ENCODE measurements at places on chromosomes 2 and 18.

DNA sequence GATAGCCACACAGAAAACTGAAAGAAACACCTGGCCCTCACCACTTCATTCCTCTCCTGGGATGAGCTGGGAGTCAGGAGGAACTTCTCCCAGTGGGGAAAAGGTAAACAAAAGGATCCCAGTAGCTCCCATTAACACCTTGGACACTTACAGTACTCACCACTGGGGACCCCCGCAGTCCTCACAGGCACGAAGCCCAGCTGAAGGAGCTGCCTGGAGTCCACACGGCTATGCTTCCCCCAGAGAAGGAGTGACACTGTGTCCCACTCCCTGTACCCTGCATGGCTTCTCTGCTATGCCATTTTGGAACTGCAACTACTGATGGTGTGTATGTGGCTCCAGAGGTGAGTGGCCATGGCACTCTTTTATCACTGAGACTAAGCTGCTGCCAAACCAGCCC lies 1565.1 kb downstream of the LRP1B start:
- DNase-seq: no peak

DNA sequence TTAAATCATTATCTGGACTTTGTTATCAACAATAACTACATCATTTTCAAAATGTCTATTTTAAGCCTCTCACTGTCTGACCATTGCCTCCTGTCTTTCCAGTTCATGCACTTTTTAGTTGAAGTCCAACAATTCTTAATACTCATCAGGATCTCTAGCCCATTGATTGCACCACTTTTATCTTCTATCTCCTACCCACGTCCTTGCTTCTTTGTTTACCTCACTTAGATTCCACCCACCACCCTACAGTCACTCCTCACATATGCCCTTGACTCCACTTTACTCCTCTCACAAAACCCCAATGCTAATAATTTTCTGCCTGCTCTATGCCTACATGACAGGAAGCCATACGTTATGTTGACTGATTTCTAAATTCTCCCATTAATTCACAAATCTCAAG lies 21.9 kb downstream of the TACR1 start:
- DNase-seq: no peak

GRCh38 chr18:32440518-32440917 lies 30.2 kb downstream of the GAREM1 start:
- DNase-seq: no peak

- DNase-seq: no peak
These were observed 148.8 kb downstream of the WDSUB1 start for GRCh38 chr2:159137511-159138241.

- DNase-seq: no peak
These were observed 2.4 kb upstream of the CTDP1 start for GRCh38 chr18:79677221-79677620.

DNA sequence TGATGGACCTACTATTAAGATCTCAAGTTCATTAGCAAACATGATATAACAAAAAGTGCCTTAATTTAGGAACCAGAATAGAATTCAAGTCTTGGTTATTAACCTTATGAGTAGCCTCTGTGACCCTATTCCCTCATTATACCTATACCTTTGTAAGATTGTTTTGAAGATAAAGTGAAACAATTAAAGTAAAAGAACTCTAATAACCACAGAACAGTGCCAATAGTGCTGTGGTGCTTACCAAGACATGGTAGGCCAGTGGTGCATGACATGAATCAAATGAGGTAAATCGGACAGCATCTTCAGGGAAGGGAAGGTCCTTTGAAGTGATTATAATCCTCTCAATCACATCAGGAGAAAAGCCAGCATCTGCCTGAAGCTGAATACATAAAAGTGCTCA lies 36.4 kb downstream of the METTL4 start:
- DNase-seq: no peak

DNA sequence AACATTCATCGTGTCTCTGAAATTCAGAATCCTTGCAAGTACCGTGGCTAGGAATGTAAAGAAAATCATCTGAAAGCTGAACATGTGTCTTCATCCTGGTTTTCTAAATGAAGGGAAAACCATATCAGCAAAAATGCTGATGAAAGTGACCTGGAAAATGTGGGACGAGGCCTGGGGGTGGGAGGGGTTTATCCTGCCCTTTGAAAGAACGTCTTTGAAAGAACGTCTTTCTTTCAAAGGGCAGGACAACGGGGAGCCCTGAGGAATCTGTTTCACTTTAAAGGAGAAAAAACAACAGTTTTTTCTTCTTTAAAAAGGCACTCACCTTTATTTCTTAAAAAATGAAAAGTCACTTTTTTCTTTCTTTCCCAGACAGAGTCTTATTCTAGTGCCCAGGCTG lies 185.2 kb downstream of the ALPK2 start:
- DNase-seq: no peak

- DNase-seq: peak; percentile 54
These were observed 920 bp downstream of the GULP1 start for GRCh38 chr2:188292348-188293239.

DNA sequence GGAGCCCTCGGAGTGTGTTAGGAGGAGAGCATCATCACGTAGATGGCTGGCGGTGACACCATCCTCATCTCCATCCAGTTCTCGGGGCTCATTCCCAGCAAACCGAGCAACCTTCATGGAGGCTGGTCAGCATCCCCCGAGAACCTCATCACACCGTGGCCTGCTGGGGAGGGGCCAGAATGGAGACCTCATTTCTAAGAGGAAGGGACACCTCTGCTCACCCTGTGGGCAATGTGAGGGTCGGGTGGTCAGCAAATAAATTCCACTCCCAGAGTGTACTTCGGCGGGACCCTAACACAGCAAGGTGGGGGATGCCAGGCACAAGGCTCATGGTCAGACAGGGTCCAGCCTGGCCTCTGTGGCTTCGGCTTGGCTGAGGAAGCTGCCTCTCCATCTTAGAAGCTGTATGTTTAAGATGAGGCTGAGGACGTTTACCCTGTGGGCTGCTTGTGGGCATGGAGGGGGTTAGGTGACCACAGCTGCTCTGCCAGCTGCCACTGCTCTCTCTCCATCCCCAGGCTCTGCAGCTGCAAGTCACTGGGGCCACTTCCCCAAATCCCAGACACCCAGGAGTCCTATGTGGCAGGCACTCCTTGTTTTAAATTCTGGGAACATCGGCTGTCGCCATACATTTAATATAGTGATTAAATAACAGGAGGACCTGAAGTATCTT lies 56.5 kb upstream of the PXDN start:
- DNase-seq: no peak

- no peak for DNase-seq
These were observed 105.4 kb downstream of the RTN4 start for GRCh38 chr2:54944724-54945326.

DNA sequence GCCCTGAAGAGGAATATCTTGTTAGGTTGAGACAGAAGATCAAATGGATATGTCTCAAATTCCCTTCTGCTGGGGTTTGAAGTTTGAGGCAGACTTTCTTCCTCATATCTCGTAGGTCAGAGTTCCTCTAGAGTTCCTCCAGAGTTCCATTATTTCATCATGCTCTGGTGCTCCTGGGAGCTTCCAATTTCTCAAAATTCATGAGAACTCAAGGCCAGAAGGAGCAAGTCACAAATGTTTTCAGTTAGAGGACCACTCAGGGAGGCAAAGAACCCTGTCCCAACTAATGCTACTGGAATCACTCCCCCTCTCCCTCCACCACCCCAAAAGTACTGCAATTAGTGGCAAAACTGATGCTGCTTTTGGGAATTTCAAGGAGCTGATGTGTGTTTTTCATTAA lies 115.7 kb upstream of the RBMS1 start:
- DNase-seq: no peak

- DNase-seq: no peak
These were observed 401.7 kb upstream of the CELF4 start for GRCh38 chr18:37967261-37967660.

- DNase-seq: no peak
These were observed 54.1 kb downstream of the CDC42EP3 start for GRCh38 chr2:37617119-37617892.

- no peak for DNase-seq
These were observed 36.0 kb upstream of the GALNT5 start for GRCh38 chr2:157221394-157221988.

DNA sequence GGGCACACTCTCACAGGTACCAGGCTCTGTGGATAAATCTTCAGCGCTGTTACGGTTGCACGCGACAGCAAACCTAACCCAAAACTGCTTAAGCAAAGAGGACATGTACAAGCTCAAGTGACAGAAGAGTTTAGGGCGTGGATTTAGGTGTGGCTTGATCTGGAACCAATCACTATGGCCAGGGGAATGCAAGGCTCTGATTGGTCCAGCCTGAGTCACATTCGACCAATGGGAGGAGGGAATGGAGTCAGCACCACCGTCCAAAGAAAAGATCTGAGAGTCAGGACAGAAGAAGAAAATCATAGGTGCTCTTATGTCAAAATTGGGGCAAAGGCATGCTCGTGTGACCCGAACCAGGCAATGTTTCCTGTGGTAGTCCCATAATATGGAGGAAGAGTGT lies 139.0 kb downstream of the TRIM43 start:
- no peak for DNase-seq

- DNase-seq: no peak
These were observed 40.8 kb downstream of the RNF152 start for GRCh38 chr18:61851940-61852451.

GRCh38 chr2:37849911-37850310 lies 75.2 kb upstream of the RMDN2 start:
- DNase-seq: no peak

DNA sequence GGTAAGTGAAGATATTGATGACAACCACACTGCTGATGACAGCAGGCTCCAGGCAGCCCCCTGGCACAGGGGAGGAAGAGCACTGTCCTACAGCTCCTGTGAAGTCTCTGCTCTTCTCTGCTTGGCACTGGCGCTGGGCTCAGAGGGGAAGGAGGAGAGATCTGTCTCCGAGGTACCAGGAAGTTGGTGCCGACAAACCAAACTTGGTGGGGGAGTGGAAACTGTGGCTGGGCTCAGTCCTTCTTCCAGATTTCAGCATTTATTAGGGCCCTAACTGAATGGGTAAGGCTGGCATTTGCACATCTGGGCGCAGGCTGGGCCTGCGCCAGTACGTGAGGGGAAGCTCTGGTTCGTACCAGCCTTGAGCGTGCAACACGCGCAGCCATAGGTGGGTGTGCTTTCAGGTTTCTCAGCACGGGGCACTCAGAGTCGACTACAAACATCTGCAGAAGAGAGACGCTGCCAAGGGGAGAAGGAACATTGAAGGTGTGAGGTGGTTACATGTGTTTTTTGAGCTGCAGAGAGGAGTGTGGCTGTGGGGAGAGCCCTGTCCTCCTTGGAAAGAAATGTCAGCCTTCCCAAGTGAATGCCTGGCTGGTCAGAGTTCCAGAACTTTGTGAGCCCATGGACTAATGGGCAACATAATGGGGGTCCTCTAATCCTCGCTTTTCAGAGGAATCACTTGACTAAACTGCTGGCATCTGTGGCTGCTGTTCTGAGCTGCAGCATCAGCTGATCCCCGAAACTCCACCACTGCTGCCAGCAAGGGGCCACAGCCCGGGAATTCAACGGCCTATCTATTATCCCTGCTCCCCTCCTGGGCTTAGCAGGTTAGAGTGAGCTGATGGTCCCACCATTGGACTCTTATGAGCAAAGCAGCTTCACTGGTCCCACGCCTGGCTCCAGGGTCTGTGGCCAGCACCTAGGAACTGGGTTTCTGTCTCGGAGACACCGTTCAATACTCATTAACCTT lies 55.2 kb upstream of the SEMA4C start:
- DNase-seq: peak; percentile 55

GRCh38 chr2:71250935-71251334 lies 24.0 kb upstream of the PAIP2B start:
- DNase-seq: peak; percentile 35

- DNase-seq: no peak
These were observed 108.5 kb downstream of the CTAGE1 start for GRCh38 chr18:22309191-22309590.

DNA sequence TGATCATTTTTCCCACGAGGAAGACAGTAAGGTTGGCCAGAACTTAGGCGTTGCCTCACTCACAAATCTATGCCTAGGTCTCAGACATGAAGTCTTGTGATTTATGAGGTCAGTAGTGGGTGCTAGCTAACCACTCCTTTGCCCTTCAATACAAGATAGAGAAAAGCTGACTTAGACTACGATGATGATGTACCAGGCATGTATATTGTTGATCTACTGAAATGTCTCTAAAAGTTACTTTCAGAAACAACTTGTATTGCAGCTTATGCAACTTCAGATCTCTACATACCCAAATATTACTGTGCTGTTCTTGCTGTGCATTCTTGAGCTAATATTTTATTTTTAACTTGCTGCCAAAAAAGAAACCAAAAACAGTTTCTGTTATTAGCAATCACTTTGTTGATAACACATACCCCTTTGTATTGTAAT lies 30.6 kb downstream of the MAPRE2 start:
- DNase-seq: no peak

DNA sequence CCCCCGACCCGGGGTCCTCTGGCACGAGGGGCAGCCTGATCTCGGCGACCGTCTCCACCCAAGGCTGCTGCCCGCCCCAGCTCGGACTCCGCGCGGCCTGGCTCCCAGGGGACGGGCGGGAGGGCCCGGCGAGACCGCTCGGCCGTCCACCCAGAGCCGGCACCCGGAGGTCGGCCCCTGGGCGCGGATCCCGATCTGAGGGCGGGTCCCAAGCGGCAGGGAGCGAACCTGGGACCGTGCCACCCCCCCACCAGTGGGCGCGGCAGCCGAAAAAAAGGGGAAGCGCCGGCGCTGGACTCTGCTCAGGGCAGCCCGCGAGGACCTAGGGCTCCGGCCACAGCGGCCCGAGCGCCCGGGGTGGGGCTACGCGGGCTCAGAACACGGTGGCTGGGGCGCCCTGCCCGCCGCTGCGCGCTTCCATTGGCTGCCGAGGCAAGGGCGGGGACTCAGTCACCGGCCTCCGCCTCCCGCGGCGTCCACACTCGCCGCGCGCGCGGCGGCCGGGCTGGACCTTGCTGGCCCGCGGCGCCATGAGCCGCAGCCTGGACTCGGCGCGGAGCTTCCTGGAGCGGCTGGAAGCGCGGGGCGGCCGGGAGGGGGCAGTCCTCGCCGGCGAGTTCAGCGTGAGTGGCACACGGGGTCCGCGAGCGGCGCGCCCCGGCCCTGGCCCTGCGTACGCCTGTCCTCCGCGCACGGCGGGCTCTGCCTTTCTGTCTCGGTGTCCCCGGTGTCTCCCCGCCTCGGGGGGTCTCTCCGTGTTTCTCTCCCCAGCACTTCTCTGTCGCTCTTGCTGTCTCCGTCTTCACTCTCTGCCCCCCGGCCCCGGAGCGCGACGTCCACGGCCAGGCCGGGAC lies at the start of gene PTPN18:
TSS of gene PTPN18 (plus strand) at position 479 of the 854 bp plus-strand sequence. CDS start at position 531, 52 bp downstream.
- DNase-seq: peak; percentile 75

DNA sequence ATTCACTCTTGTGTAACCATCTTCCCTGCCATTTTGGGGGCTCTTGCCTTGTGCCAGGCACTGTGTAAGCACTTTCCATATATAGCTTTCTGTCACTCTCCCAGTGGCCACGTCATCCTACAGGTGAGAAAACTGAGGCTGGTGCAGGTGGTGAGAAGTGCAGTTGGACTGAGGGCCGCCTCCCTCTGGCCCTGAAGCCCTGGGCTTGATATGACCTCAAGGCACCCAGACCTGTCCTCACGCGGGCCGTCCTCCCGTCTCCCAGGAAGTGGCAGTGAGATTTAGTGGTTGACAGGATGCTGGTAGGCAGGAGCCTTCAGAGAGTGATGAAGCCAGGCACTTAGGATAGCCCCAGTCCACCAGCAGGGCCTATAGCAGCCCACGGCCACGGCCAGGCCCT lies 30.5 kb downstream of the MAL start:
- DNase-seq: no peak

GRCh38 chr2:231470246-231470900 lies 6.1 kb upstream of the NCL start:
- no peak for DNase-seq

GRCh38 chr2:88880441-88880953 lies 189.0 kb downstream of the RPIA start:
- no peak for DNase-seq

- DNase-seq: no peak
These were observed 67.7 kb downstream of the ZNF407 start for GRCh38 chr18:74665346-74665745.

GRCh38 chr2:50786345-50786744 lies 245.6 kb downstream of the NRXN1 start:
- no peak for DNase-seq
